ENCODE measurements at places on chromosomes 11 and 22. TPM values are rescaled to one million over a fixed set of nuclear protein-coding genes. Genes with fewer than 3 reads are reported as not detected.

The KDELR3 gene
- 121 TPM for total RNA-seq

The FXYD2 gene
- not detected for total RNA-seq

The KCTD17 gene
- total RNA-seq: 41.8 TPM

The EIF4ENIF1 gene
- 7.7 TPM for total RNA-seq

The STK33 gene
- 0.45 TPM for total RNA-seq

The C22orf23 gene
- total RNA-seq: 0.15 TPM

The GNG3 gene
- not detected for total RNA-seq

The MMP12 gene
- 9.1 TPM for total RNA-seq

The TECTA gene
- 0.38 TPM for total RNA-seq

The NAALADL1 gene
- 13.1 TPM for total RNA-seq

The MMP11 gene
- 11.0 TPM for total RNA-seq

The OR52H1 gene
- total RNA-seq: 0.38 TPM

The HTATIP2 gene
- total RNA-seq: 33.3 TPM

The CDC42EP2 gene
- 8.5 TPM for total RNA-seq

The AMPD3 gene
- 0.23 TPM for total RNA-seq

The SLC25A18 gene
- total RNA-seq: not detected

The DUSP18 gene
- total RNA-seq: 8.8 TPM

The CCDC116 gene
- total RNA-seq: 0.08 TPM

The KRTAP5-10 gene
- total RNA-seq: not detected

The YAP1 gene
- 168 TPM for total RNA-seq

The TP53I11 gene
- 17.3 TPM for total RNA-seq

The LMO2 gene
- 2.1 TPM for total RNA-seq

The CCDC73 gene
- not detected for total RNA-seq

The AIFM3 gene
- total RNA-seq: 0.23 TPM

The KCNJ1 gene
- total RNA-seq: not detected

The SDHAF2 gene
- total RNA-seq: 43.7 TPM

The MEI1 gene
- total RNA-seq: 0.12 TPM

The LINC01488 gene
- 0.08 TPM for total RNA-seq

The PRDM10 gene
- total RNA-seq: 2.7 TPM

The DBX1 gene
- total RNA-seq: not detected

The PHF21B gene
- not detected for total RNA-seq

The MMP27 gene
- 1.3 TPM for total RNA-seq

The CHST1 gene
- 0.15 TPM for total RNA-seq

The POU2AF2 gene
- not detected for total RNA-seq

The SDF2L1 gene
- 46.2 TPM for total RNA-seq

The AGBL2 gene
- total RNA-seq: 0.70 TPM

The APOA4 gene
- not detected for total RNA-seq

The MS4A6A gene
- not detected for total RNA-seq

The TMEM191C gene
- total RNA-seq: 0.82 TPM

The CNIH2 gene
- not detected for total RNA-seq

The MOGAT2 gene
- total RNA-seq: not detected

The P2RX3 gene
- not detected for total RNA-seq

The P4HA3 gene
- total RNA-seq: 19.2 TPM

The SMIM35 gene
- total RNA-seq: not detected

The OR4A47 gene
- total RNA-seq: not detected

The OR10D3 gene
- not detected for total RNA-seq

The SERPING1 gene
- 8.2 TPM for total RNA-seq

The GGTLC2 gene
- not detected for total RNA-seq

The HBE1 gene
- total RNA-seq: not detected

The UEVLD gene
- total RNA-seq: 18.6 TPM

The LRRC55 gene
- not detected for total RNA-seq

The NXPE1 gene
- total RNA-seq: not detected

The GAL gene
- 0.23 TPM for total RNA-seq

The OR51B4 gene
- not detected for total RNA-seq

The OR2AG2 gene
- total RNA-seq: 0.08 TPM

The LSP1 gene
- 25.2 TPM for total RNA-seq

Data from smooth muscle cell of the coronary artery (primary cell).